ENCODE measurements at places on chromosomes 2 and 18.

GRCh38 chr2:212732860-212733259 lies 194.3 kb upstream of the ERBB4 start:
- DNase-seq = no peak

GRCh38 chr18:31516437-31516836 lies 18.5 kb downstream of the DSG2 start:
- no peak for DNase-seq

DNA sequence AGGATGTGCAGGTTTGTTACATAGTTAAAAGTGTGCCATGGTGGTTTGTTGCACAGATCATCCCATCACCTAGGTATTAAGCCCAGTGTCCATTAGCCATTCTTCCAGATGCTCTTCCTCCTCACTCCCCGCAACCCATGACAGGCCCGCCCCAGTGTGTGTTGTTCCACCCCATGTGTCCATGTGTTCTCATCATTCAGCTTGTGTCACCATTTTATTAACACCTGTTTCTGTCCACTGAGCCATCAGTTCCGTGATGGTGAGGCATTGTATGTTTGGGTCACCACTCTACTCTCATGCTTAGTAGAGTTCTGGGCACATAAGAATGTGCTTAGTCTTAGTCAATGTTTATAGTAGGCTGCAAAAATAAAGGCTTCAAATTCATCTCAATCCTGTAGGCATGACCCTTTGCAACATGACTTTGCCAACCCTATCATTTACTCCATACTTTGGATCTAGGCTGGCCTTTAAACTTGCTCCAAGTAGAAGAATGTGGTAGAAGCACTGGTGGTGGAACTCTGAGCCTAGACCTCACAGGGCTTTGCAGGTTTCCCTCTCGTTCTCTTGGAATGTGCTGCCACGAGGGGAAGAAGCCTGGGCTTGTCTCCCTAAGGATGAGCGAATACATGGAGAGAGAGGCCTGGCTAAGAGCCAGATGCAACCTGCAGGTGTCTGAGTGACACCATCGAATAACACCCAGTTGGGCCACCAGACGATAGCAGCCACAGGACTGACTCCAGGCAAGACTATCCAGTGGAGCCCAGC lies 161.5 kb downstream of the NAPG start:
- DNase-seq = no peak

GRCh38 chr2:60529785-60530627 lies 23.4 kb downstream of the BCL11A start:
- DNase-seq = no peak

DNA sequence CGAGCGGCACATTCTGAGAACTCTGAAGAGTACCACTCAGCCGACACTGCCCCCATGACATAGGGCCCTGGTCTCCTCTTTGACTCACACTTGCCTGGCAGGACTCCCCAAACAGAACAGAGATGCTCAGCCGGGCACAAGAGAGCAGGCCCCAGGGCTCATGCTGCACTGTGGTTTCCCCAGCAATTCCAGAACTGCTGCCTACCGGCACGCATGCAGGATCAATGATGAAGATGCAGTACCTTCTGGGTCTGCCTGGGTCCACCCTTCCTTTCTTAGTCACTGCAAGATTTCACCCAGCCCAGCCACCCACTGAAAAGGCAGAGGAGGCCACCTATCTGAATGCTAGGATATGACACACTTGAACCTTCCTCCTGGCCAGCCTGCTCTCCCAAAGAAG lies 49.4 kb downstream of the BCL11A start:
- DNase-seq = no peak

DNA sequence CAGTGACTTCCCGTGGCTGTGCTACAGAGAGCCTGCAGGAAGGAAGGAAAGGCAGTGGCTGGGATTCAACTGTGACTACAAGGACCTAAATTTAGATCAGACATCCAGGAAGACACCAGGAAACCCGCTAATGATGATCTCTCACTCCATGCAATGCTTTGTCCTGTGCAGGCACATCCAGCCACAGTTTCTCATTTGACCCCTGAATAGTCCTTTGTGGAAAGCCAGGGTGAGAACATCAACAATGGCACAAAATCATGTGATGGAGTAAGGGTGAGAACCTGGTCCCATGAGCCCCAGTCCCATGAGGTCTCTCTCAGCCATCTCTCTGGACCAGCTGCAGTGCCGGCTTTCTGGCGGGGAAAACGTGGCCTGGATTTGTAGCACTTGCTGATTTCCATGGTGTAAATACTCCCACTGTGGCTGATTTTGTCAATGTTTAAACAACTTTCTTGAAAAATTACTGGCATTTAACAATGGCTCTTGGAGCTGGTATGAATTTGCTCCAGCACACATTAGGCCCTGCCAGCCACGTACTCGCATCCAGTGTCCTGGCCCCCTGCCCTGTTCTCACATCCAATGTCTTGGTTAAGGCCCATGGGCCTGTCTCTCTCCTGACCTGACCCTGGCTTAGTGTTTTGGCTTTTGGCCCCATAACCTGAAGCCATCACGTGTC lies 159.0 kb upstream of the HAAO start:
- DNase-seq = no peak

- DNase-seq = no peak
Measured at GRCh38 chr2:149885468-149885867, 297.9 kb upstream of the MMADHC start.

DNA sequence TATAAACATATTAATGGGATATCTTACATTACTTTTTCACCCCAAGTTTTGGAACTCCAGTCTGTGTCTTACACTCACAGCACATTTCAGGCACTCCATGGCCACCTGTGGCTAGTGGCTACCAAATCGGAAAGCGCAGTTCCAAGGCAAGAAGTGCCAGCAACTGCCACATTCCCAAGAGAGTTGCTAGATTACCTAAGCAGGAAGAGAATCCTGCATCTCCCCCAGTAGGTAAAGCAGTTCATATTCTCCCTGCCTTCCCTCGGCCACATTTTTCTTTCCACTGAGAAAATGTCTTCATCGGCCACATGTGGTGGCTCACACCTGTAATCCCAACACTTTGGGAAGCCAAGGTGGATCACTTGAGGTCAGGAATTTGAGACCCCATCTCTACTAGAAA lies 62.8 kb downstream of the MEX3C start:
- no peak for DNase-seq

GRCh38 chr2:135586148-135586547 lies 54.9 kb downstream of the R3HDM1 start:
- no peak for DNase-seq

DNA sequence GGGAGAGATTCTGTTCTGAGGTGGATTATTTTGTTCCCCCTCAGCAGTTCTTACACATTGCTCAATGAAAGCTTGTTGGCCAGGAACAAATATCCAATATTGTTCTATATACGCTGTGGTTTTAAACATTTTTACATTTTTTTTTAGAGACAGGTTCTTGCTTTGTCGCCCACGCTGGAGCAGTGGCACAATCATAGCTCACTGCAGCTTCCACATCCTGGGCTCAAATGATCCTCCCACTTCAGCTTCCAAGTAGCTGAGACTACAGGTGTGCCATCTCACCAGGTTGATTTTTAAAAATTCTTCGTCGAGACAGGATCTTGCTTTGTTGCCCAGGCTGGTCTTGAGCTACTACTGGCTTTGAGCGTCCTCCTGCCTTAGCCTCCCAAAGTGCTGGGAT lies 58.9 kb upstream of the KIF5C start:
- DNase-seq = no peak

GRCh38 chr2:185567940-185568339 lies 170.7 kb upstream of the FSIP2 start:
- DNase-seq = no peak

- no peak for DNase-seq
Measured at GRCh38 chr2:85319796-85320195, 8.0 kb downstream of the TGOLN2 start.

GRCh38 chr2:120455390-120455789 lies 109.5 kb downstream of the INHBB start:
- no peak for DNase-seq

DNA sequence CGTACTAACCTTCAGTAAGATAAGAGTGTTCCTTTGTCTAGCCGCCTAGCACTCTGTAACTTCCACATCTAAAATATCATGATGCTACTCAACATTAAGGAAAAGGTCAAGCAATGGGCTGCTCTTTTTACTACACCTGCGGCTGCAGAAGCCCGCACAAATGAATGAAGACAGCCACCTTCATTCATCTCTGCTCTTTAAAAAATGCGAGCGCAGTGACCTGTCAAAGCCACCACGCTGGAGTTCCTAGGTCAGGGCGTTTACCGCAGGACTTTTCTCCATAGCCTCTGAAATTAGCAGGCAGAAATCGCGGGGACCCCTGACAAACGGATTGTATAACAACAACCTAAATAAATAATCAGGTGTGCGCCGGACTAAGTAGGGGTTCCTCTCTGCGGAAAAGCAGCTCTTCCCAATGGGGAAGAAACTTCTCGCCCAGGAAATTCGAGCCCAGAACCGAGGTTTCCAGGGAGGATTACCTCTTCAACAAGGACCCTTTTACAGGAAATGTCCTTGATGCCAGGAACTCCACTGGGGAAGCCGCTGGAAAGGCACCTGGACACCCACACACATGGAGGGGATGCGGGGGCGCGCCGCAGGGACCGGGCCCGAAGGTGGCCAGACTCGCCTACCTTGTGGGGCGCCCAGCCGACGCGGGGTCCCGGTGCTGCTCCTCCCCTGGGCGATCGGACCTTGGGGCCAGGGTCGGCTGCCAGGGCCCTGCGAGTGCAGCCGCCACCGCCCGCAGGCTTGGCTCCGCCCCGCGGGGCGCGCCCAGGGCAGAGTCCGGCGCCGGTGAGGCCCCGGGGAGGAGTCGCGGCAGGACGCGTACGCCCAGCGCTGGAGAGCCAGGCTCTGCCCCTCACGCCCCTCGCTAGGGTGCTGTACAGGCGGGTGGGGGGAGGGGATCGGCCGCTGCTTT lies at the start of gene CCDC68:
Gene CCDC68 (minus strand): TSS at position 758 of the 922 bp plus-strand sequence. CDS start 16,670 bp downstream, outside the sequence.
- DNase-seq = peak; percentile 52

GRCh38 chr2:437756-438393 lies 150.0 kb upstream of the ALKAL2 start:
- no peak for DNase-seq

GRCh38 chr2:190999949-191000665 lies 13.9 kb downstream of the STAT1 start:
- no peak for DNase-seq

GRCh38 chr18:72181241-72181764 lies 362.8 kb downstream of the CBLN2 start:
- DNase-seq = no peak

GRCh38 chr18:5596585-5596984 lies 52.8 kb upstream of the EPB41L3 start:
- DNase-seq = no peak

DNA sequence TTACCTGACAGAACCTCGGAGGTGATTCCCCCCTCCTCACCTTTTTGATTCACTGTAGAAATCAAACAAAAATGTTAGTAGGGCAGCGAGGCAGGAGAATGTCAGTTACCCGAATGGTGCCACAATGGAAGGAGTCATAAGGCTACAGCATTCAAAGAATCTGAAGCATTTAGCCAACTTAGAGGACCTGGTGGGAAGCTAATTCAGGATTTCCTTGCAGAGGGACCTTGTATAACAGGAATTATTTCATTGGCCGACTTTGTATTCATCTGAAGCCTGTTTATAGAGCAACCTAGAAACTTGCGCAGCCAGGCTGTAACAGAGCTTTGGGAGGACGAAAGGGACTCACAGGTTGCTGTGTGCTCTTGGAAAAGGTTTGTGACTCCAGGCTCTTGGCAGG lies 129.1 kb upstream of the MMADHC start:
- no peak for DNase-seq

- DNase-seq = no peak
Measured at GRCh38 chr2:8858264-8858663, 20.9 kb upstream of the KIDINS220 start.

DNA sequence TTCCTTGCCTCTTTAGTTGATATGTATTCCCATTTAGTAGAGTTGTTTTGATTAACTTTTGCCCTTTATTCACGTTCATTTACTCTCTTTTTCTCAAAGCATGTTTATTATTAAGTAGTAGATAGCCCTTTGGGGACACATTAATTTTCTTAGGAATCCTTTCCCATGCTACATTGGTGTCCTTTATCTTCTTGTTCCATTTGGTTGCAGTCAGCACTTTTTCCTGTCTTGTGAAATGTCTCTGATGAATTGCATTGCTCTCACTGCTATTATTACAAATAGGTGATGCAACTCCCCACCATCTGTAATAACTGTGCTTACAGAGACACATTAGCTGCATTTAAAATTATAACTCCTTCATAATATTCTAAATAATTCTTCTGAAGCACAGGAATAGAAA lies 428.5 kb upstream of the CNTNAP5 start:
- DNase-seq = no peak

DNA sequence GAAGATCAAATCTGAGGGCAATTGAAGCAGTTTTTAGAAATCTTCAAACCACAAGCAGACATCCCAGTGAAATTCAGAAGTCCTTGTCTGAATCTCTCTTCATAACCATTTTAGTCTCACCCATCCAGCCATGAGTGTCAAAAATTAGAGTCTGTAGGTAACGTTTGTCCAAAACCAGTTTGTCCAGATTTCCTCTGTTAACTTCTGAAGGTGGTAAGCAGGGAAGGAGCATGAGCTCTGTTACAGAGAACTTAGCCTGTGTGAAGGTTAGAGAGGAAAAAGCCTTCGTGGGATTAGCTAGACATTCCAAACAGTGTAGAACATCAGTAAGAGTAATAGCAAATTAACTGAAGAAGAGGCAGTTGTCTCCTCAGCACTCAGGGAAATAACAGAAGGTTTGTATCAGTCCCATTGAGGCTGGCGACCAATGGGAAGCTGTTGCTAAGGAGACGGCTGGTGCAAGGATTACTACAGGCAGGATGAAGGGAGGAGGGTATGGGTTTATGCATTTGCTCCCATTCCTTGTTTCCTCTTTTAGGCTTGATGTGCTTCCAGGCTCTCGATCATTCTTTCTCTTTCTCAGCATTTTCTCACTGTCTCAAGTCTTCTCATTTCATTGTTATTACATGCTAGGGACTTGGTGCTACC lies 8.7 kb upstream of the GPR155 start:
- DNase-seq = no peak

DNA sequence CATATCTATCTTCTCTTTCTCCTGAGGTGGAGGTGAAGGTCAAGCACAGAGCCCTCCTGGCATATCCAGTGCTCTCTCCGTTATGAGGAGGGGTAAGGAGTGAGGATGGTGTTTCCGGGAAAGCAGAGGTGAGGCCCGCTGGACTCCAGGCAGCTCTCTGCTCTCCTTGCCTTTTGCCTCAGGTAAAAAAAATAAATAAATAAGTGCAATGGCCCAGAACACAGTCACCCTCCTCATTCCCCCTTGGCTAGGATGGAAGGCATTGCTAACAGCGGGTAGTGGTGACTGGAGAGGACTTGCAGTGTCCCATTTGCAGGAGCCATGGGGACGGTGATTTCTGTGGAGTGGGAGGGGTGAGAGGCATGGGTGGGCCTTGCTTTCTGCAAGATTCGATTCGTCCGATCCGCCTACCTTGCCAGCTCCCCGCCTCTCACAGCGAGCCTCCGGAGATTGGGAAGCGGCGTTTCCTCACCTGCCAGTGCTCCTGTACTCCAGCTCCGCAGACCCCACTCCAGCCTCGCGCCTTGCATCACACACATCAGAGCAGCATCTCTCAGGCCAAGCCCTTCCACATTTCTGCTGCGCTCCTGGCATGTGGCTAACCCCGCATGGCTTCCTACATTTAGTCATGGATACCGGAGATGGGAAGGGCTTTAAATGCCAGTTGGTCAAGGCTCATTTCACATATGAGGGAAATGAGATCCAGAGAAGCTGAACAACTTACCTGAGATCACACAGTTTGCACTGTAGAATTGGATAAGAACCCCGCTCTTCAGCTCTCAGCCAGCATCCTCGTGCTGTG lies 155.2 kb downstream of the VAPA start:
- no peak for DNase-seq

- no peak for DNase-seq
Measured at GRCh38 chr2:7860693-7861092, 821.2 kb upstream of the ID2 start.
